ENCODE measurements at places on chromosomes 3 and 15.

DNA sequence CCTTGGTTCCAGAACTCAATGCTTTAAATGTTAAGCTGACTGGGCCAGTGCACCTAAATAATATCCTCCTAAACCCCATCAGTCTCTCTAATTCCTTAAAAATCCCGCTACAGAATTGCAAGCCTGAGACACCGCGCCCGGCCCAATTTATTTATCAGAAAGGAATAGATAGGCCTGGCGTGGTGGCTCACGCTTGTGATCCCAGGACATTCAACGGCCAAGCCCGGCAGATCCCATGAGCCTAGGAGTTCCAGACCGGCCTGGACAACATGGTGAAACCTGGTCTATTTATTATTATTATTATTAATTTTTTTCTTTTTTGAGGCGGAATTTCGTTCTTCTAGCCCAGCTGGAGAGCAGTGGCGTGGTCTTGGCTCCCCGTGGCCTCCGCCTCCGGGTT is 28.0 kb upstream of the TUBGCP5 start:
- no peak for DNase-seq

DNA sequence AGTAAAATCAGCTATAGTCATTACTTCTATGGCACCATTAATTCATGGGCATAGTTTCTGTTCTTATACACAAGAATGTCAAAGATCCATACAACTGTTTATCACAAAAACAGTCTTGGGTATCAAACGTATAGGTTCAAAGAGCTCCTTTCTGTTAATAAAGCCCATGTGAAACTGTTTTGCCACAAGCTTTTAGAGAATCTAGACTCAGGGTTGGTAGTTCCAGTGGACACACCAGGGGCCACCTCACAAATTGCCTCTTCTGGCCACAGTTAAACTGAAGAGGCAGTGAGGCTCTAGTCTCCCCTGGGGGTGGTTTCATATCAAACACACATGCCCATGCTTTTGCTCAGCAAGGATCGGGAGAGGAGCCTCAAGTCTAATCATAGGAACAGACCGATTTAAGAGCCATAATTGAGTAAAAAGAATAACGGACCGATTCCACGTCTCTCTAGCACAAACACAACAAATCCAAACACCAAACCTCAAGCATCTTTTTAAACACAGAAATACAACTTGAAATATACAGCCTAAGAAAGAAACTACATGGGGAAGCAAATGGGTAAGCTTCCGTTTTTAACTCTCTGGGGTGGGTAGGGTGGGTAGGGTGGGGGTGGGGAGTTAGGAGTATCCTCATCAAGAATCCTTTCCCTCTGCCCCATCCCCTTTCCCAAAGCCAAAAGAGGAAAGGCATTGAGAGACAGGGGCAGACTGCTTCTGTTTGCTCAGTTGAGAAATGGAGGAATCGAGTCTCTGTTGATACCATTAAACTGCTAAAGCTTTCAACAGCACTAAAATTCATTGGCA is 443.3 kb downstream of the MAGI1 start:
- DNase-seq, result no peak

DNA sequence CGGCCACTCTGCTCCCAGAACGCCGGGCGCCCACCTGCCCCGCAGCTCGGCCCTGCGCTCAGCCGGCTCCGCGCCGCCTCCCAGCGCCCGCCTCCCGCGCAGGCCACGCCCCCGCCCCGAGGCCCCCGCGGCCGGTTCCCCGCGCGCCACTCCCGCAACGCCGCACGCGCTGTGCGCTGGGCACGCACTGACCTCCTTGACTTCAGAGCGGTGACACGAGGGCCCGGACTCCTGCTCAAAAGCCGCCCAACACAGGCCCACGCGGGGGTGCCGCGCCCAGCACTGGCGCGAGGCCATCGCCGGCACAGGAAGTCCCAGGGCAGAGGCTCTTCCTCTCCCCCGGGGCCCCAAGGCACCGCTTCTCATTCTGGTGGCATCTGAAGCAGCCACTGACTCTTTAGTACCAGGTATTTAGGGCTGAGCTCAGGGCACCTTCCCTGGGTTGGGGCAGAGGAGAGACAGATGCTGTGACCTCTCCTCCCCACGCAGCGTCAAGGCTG is 12.4 kb downstream of the TNK2 start:
- DNase-seq, result peak; percentile 43

DNA sequence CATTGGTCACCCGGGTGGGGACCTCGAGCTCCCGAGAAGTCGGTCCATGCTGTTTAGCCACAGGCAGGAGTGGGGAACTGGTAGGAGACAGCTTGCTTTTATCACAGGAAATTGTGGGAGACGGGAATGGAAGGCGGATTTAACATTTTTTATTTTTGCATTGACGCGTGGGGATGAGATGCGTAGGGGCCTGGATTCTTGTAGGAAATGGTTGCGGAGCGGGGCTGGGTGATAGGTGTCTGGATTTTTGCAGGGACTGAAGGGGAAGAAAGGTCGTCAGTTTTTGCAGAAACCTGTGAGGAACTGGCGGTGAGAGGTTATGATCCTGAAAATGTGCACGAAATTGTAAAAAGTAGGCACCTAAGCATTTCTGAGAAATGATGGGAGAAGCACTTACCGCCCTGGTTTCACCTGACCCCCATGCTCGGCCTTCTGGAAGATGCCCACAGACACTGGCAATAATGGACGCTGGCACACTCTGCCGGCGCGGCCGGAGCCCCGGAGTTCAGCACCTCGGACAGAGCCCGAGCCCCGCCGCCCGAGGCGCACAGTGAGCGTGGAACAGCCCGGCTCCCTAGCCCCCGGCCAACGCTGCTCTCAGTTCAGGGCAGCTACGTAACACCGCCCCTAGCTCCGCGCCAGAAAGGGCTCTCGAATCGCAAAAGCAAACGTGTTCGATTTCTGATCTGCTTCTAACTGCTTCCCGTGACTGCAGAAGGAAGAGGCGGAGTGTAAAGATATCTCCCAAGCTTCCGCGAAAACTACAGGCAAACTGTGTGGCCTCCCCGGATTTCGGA is 928 bp downstream of the ANKRD34C start:
- DNase-seq, result no peak

DNA sequence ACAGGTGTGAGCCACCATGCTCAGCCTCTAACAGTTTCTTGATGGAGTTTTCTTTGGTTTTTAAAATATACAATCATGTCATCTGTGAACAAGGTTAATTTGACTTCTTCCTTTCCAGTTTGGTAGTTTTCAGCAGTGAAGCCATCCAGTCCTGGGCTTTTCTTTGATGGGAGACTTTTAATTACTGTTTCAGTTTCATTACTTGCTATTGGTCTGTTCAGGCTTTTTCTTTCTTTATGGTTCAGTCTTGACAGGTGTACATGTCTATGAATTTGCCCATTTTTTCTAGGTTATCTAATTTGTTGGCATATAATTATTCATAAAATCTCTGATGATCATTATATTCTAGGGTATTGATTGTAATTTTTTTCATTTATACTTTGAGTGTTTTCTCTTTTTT is 36.8 kb downstream of the PFN2 start:
- DNase-seq, result no peak

- no peak for DNase-seq
Measured at GRCh38 chr15:95295363-95295762, 1035.1 kb upstream of the NR2F2 start.

DNA sequence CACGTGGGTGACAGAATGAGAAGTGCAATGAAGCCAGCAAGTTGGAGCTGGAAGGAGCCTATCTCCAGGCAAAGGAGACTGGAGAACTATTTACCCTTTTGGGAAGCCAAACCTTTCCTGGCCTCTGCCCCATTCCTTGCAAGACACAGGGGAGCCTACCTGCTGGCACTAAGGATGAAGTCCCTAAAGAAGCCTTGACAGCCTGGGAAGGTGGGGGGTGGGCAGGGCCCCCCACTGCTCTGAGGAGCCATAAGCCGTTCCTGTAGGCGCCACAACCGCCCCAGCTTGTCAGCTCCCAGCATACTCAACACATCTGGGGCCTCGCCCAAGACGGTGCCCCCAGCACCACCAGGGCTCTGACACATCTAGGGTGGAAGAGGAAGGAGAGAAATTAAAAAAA is 5.5 kb downstream of the CDAN1 start:
- DNase-seq, result no peak

DNA sequence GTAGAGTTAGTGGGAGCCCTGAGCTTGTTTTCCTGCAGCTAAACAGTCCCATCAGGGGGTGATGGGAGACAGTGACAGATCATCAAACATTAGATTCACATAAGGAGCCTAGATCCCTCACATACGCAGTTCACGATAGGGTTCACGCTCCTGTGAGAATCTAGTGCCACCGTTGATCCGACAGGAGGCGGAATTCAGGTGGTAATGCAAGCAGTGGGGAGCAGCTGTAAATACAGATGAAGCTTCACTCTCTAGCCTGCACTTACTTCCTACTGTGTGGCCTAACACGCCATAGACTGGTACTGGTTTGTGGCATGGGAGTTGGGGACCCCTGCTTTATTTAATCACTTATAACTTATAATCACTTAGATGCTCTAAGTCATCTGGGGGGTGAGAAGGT is 179.1 kb downstream of the AKAP13 start:
- DNase-seq, result no peak

DNA sequence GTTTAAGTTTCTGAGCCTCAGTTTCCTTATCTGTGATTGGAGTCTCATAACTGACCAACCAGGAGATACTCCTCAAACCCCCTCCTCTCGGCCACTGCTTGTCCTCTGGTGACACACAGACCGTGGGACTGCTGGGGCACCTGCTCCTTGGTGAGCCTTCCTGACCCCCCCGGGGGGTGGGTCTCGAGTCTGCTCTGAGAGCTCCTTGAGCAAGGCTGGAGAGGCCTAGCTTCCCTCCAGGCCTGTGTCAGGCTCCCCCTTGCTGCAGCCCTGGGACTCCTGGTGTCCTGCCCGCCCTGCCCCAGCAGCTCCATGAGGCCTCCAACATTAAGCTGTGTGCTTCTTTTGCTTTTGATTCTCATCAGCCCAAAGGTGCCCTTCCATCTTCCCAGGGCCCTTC is 27.7 kb downstream of the SRPRB start:
- DNase-seq, result no peak

GRCh38 chr3:168990134-168990533 is 673.4 kb downstream of the MECOM start:
- DNase-seq, result no peak

GRCh38 chr3:75049533-75049932 is 435.1 kb upstream of the CNTN3 start:
- no peak for DNase-seq

DNA sequence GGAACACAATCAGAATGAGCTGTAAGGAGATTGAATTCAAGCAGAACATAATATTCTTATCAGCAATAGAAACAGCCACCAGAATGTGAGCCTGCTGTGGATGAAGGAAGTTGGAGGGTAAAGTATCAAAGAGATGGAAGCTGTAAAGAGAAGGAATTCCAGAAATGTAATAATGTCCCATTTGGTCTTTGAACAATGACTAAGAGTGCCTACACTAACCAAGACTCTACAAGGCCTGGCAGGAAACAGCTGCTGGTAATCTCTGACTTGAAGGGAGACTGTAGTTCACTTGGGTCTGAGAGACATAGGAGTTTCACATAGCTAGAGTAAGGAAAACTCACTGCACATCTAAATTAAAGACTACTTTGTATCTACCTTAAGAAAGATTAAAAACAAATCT is 1176.0 kb upstream of the ALCAM start:
- no peak for DNase-seq

DNA sequence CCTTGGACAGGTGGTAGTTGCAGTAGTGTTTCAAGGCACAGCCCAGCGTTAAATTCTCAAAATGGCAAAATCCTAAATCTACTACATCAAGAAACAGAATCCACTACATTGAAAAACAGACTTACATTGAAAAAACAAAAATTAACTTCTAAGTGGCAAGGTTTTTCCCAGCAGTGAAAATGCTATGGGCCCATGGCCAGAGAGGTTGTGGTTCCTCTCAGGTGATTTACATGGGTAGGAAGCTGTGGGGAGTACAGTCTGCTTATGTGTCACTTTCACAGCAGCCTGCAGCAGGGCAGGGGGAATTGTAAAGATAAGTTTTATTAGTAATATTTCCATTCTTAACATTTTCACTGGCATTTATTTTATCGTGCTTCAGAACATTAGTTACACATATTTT is 24.9 kb downstream of the TTC14 start:
- DNase-seq, result no peak

- no peak for DNase-seq
Measured at GRCh38 chr3:170697131-170697530, 111.3 kb upstream of the SLC7A14 start.

GRCh38 chr15:40234783-40235182 is 4.1 kb upstream of the PAK6 start:
- DNase-seq, result no peak

- no peak for DNase-seq
Measured at GRCh38 chr3:188126276-188126675, 27.7 kb upstream of the LPP start.

- DNase-seq, result no peak
Measured at GRCh38 chr15:82810061-82810889, 847 bp downstream of the WHAMM start.

- DNase-seq, result no peak
Measured at GRCh38 chr3:179688850-179689249, 36.0 kb downstream of the USP13 start.

GRCh38 chr15:78695046-78695671 is 54.1 kb upstream of the CHRNB4 start:
- DNase-seq, result no peak

DNA sequence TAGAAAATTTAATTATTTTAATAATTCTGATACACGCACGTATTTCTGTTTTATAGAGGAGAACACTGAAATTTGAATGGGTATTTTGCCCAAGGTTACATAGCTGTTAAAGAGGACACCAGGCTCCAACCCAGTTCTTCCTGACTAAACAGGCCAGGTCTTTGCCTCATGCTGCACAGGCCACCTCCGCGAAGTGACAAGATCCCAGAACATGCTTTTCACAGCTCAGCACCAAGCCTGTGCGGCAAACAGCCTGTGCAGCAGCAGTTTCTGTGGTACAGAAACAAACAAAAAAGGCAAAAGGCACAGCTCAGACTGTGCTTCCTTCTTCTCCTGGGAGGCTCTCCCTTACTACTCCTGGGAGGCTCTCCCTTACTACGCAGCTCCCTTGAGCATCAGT is 6.5 kb downstream of the FOXL2 start:
- DNase-seq, result no peak

GRCh38 chr15:28904003-28904402 is 18.2 kb downstream of the APBA2 start:
- DNase-seq, result no peak

DNA sequence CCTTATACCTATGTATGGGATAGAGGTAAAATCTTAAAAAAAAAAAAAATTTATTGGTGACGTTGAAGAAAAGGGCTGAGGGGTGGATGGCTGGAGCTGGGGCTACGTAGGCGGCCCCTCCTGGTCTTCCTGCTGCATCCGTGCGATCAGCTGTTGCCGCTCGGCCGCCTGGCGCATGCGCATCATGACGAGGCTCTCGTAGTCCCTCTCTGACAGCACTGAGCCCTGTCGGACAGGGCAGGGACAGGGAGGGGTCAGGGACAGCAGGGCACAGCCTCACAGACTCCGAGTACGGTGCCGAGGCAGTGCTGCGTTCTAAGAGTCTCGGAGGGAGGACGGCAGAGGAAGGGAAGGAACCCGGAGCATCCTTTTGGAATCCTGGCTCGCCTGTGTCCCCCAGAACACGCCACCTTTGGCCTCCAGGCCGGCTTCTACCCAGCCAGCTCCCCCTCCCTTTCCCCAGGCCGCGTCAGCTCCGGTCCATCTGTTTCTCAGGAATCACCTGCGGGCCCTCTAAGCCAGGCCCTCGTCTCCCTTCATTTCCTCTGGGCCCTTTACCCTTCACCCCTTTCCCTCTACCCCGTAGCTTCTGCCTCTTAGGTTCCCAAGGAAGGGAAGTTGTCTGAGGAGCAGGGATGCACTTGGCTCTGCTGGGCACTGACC is 1.8 kb upstream of the C15orf62 start:
- DNase-seq, result no peak

GRCh38 chr3:141811348-141811747 is 48.1 kb downstream of the GRK7 start:
- peak; percentile 64 for DNase-seq
